ENCODE measurements at places on chromosomes 12 and 14.

- DNase-seq = no peak
Observed at GRCh38 chr12:68780731-68781130, 27.2 kb upstream of the MDM2 start.

DNA sequence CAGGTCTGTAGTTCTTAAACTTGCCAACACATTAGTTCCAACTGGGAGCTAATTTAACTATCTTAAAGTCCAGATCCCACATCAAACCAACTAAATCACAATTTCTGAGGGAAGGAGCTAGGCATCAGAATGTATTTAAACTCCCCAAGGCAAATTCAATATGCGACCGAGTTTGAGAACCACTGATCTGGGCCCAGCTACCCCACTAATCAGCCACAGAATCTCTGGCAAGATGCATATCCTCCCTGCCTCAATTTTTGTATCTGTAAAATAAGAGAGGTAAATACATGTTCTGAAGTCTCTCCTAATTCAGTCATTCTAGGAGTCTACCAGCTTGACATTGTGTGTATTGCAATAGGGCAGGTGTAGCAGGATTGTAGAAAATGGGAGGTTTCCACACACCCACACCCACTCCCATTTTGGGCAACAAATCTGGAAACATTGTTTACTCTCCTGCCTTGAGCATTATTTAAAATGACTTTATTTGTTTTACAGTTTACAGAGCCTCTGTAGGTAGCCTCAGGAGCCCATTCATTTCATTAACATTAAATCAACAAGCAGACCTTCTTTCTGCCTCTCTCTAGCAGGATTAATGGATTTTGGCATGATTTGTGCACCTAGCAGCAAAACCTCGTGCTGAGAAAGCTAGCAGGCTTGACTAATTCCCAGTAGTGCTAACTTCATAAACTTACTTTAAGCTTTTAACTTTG lies 15.6 kb downstream of the LGR5 start:
- DNase-seq = no peak

DNA sequence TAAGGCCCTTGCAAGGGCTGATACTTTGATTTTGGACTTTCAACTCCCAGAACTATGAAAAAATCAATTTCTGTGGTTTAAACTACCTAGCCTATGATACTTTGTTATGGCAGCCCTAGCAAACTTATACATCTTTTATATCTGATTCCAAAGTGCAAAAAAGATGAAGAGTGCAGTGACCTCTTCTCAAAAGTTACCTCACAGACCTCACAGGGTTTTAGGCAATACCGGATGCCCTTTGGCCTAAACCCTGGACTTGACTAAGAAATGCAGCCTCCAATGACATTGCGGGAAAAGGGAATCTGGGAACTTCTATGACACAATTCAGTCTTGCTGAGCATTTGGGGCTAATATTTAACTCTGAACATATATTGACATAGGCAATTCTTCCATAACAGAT lies 63.3 kb downstream of the IGF1 start:
- no peak for DNase-seq

- no peak for DNase-seq
Observed at GRCh38 chr12:102479099-102479885, 1.1 kb downstream of the IGF1 start.

DNA sequence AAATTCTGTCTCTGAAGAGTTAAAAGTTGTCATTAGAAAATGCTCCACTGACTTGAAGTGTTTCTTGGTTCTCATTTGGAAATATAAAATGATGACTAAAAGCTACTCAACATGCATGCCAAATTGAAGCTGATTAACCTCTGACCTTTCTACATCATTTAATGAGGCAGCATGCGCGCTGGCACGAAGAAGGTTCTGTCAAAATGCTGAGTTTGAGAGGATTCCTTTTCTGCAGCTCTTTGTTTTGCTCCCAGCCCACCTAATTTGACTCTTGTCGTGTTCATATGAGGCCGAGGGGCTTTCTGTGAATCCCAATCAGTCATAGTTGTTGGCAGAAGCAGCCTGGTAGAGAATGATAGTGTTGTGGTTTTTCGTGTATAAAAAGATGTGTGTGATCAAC lies 153.4 kb downstream of the BRMS1L start:
- DNase-seq = no peak

DNA sequence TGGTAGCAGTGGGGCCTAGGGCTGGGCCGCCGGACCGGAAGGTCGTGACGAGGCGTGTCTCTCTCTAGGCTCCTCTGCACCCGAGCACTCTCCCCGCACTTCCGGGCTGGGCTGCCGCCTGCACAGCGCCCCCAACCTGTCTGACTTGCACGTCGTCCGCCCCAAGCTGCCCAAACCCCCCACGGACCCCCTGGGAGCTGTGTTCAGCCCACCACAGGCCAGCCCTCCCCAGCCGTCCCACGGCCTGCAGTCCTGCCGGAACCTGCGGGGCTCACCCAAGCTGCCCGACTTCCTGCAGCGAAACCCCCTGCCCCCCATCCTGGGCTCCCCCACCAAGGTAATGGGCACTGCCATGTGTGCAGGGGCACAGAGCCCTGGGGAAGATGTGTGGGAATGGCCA lies 13.3 kb upstream of the PUS1 start:
- no peak for DNase-seq

DNA sequence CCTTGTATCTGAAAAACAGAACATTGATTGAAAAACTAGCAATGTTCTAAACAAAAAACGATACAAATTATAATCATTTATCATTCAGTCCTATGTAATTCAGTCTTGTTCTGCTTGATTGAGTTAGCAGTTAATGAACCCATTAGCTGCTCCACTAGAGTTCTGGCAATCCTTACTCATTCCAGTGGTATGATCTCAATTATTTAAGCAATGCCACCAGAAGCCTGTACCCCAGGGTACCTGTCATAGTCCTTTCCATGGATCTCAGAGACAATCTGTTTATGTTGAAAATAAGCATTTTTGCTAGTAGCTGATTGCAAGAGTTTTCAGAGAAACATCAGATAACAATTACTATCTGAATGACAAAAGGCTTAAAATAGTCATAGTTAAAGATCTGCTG lies 115.9 kb downstream of the UNC79 start:
- DNase-seq = no peak

DNA sequence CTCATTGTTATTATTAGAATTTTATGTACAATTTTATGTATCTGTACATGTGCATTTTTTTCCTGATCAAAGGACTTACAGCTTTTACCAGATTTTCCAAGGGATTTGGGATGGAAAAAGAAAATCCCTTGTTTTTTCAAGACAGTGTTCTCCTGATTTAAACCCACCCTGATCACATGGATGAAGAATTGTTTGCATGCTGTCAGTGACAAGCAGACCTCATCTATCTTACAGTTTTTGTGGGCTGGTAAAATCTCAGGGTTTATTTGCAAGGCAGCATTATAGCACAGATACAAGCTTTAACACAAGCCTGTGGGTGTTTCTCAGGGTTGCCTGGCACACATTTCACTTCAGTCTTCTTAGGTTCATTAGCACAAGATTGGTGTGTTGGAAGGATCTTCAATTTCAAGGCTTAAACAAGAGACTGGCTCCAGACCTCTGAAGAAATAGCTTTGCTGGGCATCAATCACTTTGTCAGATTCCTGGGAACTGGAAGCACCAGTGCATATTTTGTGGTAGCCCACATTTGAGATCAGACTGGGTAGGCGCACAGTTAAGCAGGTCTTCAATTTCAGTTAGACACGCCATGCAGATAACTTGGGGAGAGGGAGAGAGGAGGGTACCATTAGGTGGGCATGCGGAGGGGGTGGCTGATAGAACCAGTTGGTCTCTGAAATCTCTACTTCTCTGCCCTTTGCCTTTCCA lies 118.0 kb downstream of the TBX5 start:
- DNase-seq = no peak

DNA sequence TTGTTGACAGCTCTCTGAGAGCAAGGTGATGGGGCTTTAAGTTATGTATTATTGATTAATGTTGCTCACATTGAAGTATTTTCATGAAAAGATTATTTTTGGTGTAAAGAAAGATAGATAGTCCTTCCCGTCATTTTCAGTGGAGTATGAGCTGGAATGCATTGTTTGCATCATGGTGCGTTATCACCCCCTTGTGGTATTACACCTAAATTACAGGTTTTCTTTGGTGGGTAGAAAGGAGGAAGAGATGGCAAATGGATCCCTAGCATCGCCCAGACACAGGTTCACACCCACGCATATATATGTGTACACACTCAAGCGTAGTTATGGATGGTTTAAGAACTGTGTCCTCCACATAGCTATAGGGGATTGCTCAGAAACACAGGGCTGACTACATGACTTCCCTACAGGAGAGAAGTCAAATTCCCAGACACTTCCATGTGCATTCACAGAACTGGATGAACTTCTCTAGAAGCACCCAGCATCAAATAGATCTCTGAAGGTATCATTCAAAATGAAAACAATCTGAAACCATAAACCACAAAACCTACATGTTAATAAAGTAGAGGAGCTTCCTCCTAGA lies 14.4 kb upstream of the SERPINA10 start:
- DNase-seq = no peak

GRCh38 chr12:86148071-86148470 lies 108.1 kb downstream of the MGAT4C start:
- DNase-seq = no peak

GRCh38 chr12:98002887-98003493 lies 512.4 kb upstream of the TMPO start:
- peak; percentile 3 for DNase-seq

DNA sequence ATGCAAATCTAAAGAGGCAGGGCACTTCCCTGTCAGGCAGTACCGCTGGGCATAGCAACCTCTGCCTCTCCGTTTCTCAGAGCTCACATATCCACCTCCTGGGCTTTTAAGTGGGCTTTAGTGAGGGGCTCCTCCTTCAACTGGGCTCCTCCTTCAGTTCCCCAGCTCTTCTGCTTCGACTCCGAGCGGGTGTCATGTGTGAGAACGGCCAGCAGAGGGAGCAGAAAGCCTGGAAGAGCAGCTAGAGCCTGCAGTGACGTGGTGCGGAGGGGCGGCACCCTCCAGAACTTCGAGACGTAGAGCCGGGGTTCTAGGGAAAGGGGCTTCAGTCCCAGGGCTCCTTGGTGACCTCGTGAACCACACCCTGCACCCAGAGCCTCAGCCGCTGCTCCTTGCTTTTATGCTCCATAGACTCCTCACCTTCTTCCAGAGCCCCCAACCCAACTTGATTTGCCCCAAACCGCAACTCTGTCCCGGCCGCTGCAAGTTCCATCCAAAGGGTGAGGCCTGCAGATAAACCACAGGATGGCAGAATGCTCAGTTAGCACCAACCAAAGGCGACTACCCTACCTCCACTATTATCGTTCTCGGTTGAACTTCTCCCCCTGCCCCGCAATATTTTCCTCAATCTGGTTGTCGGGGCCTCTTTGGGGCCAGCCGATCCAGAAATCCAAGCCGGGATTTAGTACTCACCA lies 383 bp upstream of the GLI1 start:
- DNase-seq = peak; percentile 98

DNA sequence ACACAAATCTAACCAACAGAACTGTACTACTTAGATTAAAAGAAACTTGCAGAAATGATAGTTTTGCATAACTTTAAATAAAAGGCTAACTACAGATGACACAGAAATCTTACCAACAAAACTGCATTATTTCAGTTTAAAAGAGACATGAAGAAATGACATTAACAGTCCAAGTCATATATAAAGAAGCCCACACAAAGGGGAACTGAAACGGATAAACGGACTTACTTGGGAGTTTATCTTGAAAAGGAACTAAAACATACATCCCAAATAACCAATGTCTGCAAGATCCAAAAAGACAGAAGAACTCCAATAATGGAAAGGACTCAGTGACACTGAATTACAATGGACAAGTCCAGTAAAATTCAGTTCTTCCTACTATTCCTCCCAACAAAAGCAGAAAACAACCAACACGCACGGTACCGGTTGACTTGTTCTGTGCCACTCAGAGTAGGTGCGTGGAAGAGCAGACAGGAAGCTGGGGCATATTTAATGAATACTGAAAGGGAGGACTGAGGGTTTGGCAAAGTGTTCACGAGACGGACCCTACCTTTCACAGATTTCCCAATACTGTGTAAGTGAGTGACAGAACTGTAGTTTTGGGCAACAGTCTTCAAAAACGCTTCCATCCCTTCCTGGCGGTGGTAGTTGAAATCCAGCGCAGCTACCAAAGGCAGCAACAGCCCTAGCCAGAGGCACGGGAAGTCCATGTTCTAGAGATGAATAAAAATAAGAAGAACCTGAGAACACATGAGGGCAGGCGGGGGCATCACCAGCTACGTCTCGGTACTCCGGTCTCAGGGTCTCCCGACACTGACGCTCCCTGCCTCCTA lies 627 bp downstream of the CPM start:
- DNase-seq = no peak

GRCh38 chr14:83940253-83940652 lies 1589.7 kb upstream of the FLRT2 start:
- no peak for DNase-seq

DNA sequence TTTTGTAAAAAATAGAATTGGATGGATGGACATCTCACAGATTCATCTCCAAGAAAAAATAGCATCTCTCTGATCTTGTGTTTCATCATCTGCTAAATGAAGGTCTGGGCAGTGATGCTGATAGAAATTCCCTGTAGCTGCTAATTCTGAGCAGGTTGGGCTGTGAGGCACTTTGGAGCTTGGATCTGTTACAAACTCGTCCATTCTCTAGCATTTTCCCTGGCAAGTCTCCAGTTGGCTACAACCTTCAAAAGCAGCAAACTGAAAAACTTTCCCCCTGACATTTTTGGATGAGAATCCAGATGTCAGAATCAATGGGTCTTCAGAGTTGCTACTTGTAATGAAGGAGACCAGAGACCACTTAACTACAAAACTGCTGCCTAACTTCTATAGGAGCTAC lies 72.7 kb downstream of the TPH2 start:
- DNase-seq = no peak

GRCh38 chr12:20489645-20490044 lies 121.3 kb downstream of the PDE3A start:
- no peak for DNase-seq

GRCh38 chr12:7872566-7873319 lies at the start of gene SLC2A14:
Gene SLC2A14 (minus strand): TSS chr12:7872915. CDS start chr12:7869880, 3,035 bp downstream.
- DNase-seq = no peak

DNA sequence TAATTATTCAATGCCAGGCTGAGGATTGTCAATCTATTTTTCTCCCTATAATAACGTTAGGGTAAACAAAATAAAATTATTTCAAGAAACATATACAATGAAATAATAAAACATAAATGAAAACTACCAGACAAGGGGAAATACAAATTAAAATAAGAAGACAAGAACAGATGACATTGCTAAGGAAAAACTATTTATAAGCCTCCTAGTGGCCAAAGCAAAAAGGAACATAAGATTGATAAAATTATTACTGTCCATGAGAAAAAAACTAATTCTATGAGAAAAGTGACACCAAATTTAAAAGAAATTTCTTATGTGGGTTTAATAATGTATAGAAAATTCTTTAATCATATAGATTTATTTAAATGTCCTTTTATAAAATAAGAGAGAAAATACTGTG lies 294.7 kb downstream of the TTC6 start:
- no peak for DNase-seq

GRCh38 chr12:123499332-123499731 lies 34.2 kb downstream of the RILPL1 start:
- no peak for DNase-seq

All from stimulated activated CD4-positive, alpha-beta T cell treated with anti-CD3 and anti-CD28 coated beads, Interleukin-12 subunit alpha, Interleukin-12 subunit beta, amount 100 ng/mL, for 48 hours (primary cell).